ENCODE measurements at places on chromosomes 3 and 15.

- DNase-seq = no peak
These were observed 17.5 kb downstream of the RFTN1 start for GRCh38 chr3:16496008-16496407.

DNA sequence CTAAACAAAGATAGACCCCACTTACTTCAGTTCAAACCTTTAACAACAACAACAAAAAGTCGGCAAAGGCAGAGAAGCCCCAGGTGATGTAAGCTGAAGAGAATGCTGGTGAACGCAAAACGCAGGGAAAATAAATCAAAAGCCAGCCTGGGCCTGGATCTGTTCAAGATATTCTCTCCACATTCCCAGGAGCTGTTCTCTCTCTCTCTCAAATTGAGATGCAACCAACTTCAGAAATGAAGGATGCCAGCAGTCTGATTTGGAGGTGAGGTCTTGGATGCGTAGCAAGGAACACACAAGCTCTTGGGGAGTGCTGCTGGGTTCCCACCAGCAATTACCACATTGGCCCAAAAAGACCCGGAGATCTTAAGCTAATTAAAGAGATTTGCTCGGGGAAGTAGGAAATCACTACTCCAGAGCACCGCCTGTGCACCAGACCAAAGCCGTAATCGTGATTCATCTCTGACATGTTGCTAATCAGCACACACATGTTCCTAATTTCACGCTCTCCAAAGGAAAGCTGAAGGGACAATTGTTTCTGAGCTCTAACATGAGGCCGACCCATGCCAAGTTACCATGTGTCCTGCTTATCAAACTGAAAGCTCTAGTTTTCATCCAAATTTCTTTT is 37.1 kb downstream of the IL17RD start:
- DNase-seq = no peak

- no peak for DNase-seq
These were observed 4.8 kb upstream of the PCSK6 start for GRCh38 chr15:101494251-101494796.

- no peak for DNase-seq
These were observed 47.2 kb upstream of the ICE2 start for GRCh38 chr15:60526127-60526616.

DNA sequence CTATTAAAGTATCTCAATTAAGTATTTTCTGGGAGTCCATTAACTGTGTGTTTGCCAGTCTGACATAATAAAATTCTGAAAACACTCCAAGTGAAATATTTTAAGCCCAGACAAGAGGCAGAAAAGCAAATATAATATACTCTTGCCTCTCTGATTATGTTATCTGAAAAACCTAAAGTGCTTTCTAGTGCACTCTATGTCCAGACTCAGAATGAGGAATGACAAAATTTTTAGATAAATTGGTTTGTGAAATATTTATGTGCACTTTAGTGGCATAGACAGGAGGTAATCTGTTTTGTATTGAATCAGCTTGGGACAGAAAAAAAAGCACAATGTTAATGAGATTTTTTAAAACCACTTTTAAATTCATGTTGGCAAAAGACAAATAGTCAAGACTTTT is 508.2 kb upstream of the SUCLG2 start:
- no peak for DNase-seq

GRCh38 chr15:77312523-77312922 is 107.4 kb downstream of the PEAK1 start:
- no peak for DNase-seq

GRCh38 chr3:190877925-190878324 is 15.4 kb upstream of the GMNC start:
- DNase-seq = peak; percentile 5

GRCh38 chr15:99042892-99043291 is 35.3 kb upstream of the PGPEP1L start:
- DNase-seq = no peak

DNA sequence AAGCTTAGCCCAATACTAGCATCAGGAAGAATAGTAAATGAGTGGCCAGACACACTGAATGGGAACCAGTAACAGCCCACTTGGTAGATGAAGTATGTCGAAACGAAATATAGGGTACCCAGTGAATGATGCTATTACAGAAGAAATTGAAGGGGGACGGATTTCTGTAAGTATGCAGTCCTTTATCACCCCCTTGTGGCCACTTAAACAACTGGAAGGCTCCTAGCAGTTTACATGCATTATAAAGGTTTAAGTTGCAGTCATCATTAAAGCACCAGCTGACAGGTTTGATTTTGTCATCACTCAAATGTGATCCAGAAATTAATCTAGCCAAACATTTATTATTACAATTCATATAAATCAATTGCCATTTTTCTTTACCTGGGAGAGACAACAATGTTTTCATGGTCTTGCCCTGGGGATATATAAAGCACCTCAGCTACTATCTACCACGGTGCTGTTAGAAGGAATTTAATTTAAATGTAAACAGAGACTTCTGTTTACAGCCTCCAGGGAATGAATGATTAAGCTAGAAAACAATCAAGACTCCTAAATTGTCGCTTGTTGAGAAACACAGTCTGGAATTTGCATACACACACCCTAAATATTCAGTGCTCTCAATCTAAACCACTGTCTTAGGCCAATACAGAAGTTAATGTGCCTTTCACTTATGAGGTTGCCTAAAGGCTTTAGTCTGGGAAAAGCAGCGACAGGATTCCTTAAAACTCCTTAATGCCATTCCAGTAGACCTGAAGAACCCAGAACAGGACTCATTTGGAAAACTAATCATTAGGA is 7.8 kb downstream of the EIF1B start:
- DNase-seq = no peak

GRCh38 chr3:23000371-23000770 is 202.8 kb upstream of the UBE2E2 start:
- no peak for DNase-seq

- DNase-seq = no peak
These were observed 237.5 kb downstream of the P3H2 start for GRCh38 chr3:189883113-189883753.

GRCh38 chr3:50137531-50137930 is 17.6 kb upstream of the SEMA3F start:
- no peak for DNase-seq

DNA sequence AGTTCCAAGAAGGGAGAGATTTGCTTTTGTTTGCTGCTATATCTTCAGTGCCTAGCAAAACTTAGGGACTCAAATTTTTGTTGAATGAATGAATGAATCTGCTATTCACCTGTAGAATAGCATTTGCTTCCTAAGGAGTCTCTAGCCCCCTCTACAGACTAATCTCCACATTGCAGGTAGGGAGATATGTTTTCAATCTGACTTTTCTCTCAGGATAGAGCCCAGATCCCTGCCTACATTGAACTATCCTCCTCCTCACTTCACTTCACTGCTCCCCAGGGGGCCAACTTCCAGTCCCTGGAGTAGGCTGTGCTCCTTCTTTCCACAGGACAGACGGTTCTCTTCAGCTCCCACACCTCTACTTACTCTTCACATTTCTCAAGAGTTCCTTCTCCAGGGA is 81.9 kb upstream of the PTX3 start:
- DNase-seq = no peak

- DNase-seq = no peak
These were observed 231.5 kb upstream of the TLE3 start for GRCh38 chr15:70329179-70329578.

- no peak for DNase-seq
These were observed 906.7 kb downstream of the IGSF11 start for GRCh38 chr3:118127992-118128391.

DNA sequence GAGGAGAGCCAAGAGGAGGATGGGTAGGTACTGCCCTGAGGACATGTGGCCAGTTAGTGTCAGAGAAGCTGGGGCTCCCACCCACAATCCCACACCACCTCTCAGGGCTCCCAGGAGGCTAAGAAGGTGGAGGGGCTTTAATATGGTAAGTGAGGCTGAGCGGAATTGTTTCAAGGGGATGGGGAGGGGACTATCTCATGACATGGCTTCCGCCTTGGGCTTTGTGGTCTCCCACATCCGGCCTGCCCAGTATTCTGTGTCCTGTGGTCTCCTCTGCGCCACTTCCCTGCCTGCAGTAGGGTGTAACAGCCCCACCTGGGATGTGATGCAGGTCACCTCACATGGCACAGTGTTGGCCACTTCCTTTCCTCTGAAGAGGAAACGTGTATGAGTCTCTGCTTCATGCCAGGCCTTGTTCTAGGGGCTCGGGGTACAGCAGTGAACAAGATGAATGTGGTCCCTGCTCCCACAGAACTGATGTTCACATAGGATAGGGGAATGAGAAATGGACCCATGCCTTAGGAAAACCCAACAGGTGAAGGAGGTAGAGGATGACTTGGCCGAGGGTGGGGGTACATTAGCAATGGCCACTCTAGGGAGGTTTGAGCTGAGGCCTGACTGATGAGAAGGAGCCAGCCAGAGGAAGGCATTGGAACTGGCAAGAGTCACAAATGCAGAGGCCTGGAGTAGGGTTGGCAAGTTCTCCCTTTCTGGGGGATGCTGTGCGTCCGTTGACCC is 3.2 kb downstream of the NEIL1 start:
- peak; percentile 58 for DNase-seq
